ENCODE measurements at places on chromosomes 7 and 10. TPM values are rescaled to one million over a fixed set of nuclear protein-coding genes. Genes with fewer than 3 reads are reported as not detected.

DNA sequence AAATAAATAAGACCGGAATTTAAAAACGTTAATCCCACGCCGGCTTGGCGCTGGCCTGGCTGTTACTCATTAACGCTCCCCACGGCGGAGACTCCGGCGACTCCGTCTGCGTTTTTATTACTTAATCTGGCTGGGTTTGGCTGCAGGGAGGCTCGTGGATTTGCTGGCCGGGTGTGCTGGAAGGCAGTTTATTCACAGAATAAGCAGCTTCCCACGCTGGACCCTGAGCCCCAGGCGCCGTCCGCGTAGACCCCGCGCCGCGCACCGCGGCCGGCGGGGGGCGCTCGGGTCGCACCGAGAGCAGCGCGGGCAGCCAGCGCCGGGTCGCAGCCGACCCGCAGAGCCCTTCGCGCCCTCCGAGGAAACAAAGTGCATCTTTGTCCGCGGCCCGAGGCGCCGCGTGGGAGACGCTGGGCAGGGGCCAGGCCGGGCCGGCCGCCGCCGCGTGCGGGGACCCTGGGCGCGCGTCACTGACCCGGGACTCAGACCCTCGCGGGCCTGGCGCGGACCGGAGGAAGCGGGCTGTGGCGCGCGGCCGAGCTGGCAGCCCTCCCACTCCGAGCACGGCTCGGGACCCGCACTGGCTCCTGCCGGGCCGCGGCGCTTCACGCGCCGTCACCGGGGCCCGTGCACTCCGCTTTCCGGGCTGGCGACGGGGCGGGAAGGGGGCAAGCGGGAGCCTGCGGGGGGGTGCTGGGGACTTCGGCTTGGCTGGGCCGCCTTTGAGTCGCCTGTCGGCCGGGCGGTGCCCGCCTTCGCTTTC lies 587 bp upstream of the GRK5 start:
- peak; percentile 87 for DNase-seq
- H3K36me3 ChIP-seq = peaks cover 7% of the 10 kb centered on the region
- no peaks in the 10 kb centered on the region for H3K27me3 ChIP-seq
- peak overlapping the region; percentile 95 for H3K27ac ChIP-seq

GRCh38 chr10:123665491-123666286 lies 466 bp upstream of the GPR26 start:
- DNase-seq = no peak
- no peak overlapping the region for H3K27ac ChIP-seq
- peaks cover 23% of the 10 kb centered on the region for H3K27me3 ChIP-seq
- no peaks in the 10 kb centered on the region for H3K36me3 ChIP-seq
- H3K4me3 ChIP-seq = no peak overlapping the region

GRCh38 chr7:151993977-151994676 lies 31.3 kb upstream of the GALNT11 start:
- H3K27me3 ChIP-seq = peaks cover 28% of the 10 kb centered on the region
- DNase-seq = no peak
- H3K27ac ChIP-seq = no peak overlapping the region
- H3K4me3 ChIP-seq = no peak overlapping the region
- no peaks in the 10 kb centered on the region for H3K36me3 ChIP-seq
- no peaks in the 10 kb centered on the region for H3K4me1 ChIP-seq

DNA sequence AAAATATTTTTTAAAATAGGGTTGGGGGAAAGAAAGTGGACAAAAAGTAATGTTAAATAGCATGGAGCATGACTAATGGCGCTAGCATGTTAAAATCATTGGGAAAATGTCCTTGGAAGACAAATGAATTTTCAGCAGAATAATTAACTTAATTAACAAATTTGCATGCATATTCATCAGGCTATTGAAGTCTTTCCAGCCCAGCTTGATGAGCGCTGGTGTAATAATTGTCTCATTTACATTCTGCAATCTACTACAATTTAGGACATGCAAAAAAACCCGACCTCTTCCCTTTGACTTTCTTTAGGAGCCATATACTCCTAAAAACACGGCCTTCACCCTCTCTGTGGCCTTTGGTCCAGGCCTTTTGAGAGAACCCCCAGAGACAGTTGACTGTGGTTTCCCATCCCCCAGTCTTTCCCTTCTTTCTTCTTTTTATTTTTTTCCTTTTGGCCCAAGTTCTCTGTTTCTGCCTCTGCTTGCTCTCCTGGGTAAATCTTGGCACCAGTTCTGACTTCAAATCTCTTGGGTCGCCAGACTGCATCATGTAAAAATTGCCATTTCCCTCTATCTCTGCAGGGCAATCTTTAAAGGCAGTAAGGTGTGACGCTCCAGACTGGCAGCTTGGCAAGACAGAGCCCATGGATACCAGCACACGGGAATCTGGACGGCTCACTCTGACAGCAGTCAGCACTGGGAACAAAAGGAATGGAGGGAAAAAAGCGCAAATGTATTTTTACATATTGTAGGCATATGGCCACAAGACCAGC lies 105.5 kb downstream of the NEUROD6 start:
- no peak overlapping the region for H3K4me3 ChIP-seq
- H3K27ac ChIP-seq = no peak overlapping the region
- H3K36me3 ChIP-seq = no peaks in the 10 kb centered on the region
- no peaks in the 10 kb centered on the region for H3K4me1 ChIP-seq
- DNase-seq = no peak
- no peaks in the 10 kb centered on the region for H3K27me3 ChIP-seq

DNA sequence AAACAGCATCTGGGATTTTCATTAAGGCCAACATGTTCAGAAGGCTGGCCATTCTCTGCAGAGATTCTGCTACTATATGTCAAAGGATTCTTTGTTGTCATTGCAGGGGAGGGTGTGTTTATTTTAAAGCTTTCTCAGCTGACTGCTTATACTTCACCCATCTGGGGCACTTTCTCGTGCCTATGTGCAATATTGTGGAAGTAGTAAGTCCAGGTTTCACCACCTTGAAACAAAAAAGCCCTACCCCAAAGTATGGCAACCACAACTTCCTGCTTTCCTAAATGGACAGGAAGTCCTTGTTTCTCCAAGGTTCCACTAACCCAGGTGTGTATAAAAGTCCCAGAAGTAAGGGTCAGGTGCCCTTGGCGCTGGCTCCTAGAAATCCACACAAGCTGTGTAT lies 58.7 kb upstream of the COL1A2 start:
- H3K27ac ChIP-seq = no peak overlapping the region
- no peaks in the 10 kb centered on the region for H3K27me3 ChIP-seq
- no peaks in the 10 kb centered on the region for H3K36me3 ChIP-seq
- no peaks in the 10 kb centered on the region for H3K4me1 ChIP-seq

GRCh38 chr7:42932811-42933591 lies 825 bp downstream of the MRPL32 start:
- peak overlapping the region; percentile 100 for H3K4me3 ChIP-seq
- H3K27ac ChIP-seq = peak overlapping the region; percentile 97
- H3K36me3 ChIP-seq = peaks cover 42% of the 10 kb centered on the region

- DNase-seq = no peak
- H3K36me3 ChIP-seq = peaks cover 30% of the 10 kb centered on the region
- H3K27ac ChIP-seq = no peak overlapping the region
- H3K27me3 ChIP-seq = no peaks in the 10 kb centered on the region
These were observed 48.1 kb downstream of the SAMD8 start for GRCh38 chr10:75159519-75159918.

- no peak for DNase-seq
- H3K4me1 ChIP-seq = no peaks in the 10 kb centered on the region
- H3K27ac ChIP-seq = no peak overlapping the region
- peaks cover 4% of the 10 kb centered on the region for H3K27me3 ChIP-seq
These were observed 81.8 kb upstream of the CAV2 start for GRCh38 chr7:116417593-116418345.

DNA sequence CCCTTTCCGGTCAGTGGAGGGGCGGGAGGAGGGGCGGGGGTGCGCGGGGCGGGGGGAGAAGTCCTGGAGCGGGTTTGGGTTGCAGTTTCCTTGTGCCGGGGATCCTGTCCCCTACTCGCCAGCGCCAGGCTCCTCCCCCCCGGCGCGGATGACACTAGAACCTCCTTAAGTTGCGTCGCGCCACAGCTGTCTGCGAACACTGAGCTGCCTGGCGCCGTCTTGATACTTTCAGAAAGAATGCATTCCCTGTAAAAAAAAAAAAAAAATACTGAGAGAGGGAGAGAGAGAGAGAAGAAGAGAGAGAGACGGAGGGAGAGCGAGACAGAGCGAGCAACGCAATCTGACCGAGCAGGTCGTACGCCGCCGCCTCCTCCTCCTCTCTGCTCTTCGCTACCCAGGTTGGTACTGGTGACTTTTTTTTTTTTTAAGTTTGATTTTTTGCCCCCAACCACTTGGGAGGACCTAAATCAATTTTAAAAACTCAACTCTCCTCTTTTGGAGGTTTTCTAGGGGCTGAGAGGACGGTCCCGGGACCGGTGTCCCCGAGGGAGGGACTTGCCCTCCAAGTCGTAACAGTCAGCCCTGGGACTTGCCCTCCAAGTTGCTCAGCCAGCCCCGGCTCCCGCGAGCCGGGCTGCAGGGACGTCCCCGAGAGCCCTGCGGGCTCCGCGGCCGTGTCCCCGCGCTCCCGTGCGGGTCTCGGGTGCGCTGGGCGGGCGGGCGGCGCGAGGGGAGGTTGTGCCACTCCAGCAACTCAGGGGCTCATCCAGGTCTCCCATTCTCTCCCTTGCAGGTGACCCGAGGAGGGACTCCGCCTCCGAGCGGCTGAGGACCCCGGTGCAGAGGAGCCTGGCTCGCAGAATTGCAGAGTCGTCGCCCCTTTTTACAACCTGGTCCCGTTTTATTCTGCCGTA lies at the start of gene GATA3:
Gene GATA3, plus strand, starts transcription at position 195 of the 914 bp plus-strand sequence. CDS start 968 bp downstream, outside the sequence.
- peaks cover 43% of the 10 kb centered on the region for H3K27me3 ChIP-seq
- H3K36me3 ChIP-seq = no peaks in the 10 kb centered on the region
- no peak for DNase-seq
- H3K4me1 ChIP-seq = peaks cover 45% of the 10 kb centered on the region
- H3K4me3 ChIP-seq = peak within 1 kb of the TSS; percentile 89

DNA sequence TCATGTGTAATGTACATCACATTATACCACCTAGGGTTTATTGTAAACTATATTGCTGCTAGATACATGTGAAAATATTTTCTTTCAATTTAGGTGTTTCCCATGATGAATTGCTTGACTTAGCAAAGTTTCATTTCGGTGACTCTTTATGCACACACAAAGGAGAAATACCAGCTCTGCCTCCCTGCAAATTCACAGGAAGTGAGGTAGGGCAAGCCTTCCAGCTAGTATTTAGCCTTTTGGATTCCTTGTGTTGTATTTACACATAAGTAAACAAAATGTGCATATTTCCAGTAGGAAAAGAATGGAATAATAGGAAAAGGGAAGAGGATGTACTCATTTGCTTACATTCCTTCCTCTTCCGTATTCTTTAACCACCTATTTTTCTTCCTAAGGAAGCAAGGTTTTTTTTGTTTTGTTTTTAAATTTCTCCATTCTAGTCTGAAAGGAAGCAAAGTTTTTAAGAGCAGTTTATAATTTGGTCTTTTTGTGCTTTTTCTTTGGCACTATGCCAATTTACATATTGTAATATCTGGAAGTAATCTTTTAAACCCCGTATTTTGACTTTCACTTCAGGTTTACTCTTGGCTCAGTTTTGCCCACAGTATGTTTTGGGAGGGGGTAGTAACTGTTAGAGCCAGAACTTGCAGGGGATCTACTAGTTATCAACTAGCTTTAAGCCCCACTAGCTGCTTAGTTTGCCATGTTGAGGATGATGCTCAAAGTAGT lies 10.4 kb downstream of the PMPCB start:
- H3K36me3 ChIP-seq = peaks cover 85% of the 10 kb centered on the region
- no peaks in the 10 kb centered on the region for H3K27me3 ChIP-seq
- no peak overlapping the region for H3K27ac ChIP-seq
- DNase-seq = no peak
- no peak overlapping the region for H3K4me3 ChIP-seq

GRCh38 chr10:57303566-57303965 lies 942.5 kb upstream of the ZWINT start:
- no peaks in the 10 kb centered on the region for H3K36me3 ChIP-seq
- H3K27ac ChIP-seq = no peak overlapping the region
- H3K4me1 ChIP-seq = no peaks in the 10 kb centered on the region

DNA sequence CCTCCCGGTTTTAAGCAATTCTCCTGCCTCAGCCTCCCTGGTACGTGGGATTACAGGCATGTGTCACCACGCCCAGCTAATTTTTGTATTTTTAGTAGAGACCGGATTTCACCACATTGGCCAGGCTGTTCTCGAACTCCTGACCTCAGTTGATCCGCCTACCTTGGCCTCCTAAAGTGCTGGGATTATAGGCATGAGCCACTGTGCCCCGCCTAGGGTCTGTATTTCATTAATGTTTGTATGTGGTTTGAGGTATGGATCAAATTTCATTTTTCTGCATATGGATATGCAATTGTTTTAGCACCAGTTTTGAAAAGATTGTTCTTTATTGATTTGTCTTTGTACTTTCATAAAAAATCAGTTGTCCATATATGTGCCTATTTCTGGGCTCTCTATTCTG lies 26.0 kb downstream of the CYP26A1 start:
- no peak overlapping the region for H3K27ac ChIP-seq
- no peak for DNase-seq
- H3K4me1 ChIP-seq = no peaks in the 10 kb centered on the region

DNA sequence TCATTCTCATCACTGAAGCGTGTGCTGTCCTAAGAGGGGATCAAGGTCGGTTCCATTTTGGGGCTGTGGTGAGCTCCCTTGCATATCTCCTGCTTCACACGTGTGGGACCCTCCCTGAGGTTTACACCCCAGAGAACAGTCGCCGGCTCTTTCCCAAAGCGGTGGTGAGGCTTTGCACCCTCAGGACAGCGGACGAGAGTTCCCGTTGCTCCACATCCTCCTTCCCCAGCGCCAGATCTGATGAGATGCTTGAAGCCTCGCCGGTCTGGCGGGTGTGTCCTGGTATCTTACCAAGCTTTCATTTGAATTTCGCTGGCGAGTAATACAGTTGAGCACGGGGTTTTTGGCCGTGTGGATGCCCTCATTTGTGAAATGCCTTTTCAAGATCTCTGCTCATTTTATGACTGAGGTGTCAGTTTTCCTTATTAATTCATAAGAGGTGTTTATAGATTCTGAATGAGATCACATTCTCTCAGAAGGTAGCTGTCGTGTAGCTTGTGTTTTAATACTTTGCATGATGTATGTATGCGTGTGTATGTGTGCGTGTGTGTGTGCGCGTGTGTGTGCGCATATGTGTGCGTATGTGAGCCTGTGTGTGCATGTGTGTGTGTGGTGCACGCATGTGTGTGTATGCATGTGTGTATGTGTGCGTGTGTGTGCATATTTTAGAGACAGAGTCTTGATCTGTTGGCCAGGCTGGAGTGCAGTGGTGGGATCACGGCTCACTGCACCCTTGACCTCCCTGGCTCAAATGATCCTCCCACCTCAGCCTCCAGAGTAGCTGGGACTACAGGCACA lies 30.7 kb downstream of the ELFN1 start:
- no peak for DNase-seq
- no peak overlapping the region for H3K4me3 ChIP-seq
- no peaks in the 10 kb centered on the region for H3K4me1 ChIP-seq
- peaks cover 4% of the 10 kb centered on the region for H3K27me3 ChIP-seq

GRCh38 chr10:72109636-72110157 lies 21.3 kb upstream of the SPOCK2 start:
- peak overlapping the region; percentile 50 for H3K27ac ChIP-seq
- no peaks in the 10 kb centered on the region for H3K27me3 ChIP-seq
- no peak for DNase-seq

TMEM273 gene
- total RNA-seq = 6.7 TPM

ZNF22 gene
- 37.5 TPM for total RNA-seq

EBF3 gene
- total RNA-seq = not detected

ACSM6 gene
- total RNA-seq = not detected

GSTO2 gene
- total RNA-seq = 0.91 TPM

KNDC1 gene
- 0.09 TPM for total RNA-seq

UPK3BL1 gene
- 58.8 TPM for total RNA-seq

Data from activated B cell treated with CpG ODN at 0.5 μM for 24 hours (primary cell).